ENCODE measurements at places on chromosomes 12 and 14.

GRCh38 chr12:9115731-9116559 lies at the start of gene A2M:
TSS of gene A2M (minus strand) at chr12:9115919. CDS start at chr12:9115849, 70 bp downstream.
- no peak for DNase-seq

DNA sequence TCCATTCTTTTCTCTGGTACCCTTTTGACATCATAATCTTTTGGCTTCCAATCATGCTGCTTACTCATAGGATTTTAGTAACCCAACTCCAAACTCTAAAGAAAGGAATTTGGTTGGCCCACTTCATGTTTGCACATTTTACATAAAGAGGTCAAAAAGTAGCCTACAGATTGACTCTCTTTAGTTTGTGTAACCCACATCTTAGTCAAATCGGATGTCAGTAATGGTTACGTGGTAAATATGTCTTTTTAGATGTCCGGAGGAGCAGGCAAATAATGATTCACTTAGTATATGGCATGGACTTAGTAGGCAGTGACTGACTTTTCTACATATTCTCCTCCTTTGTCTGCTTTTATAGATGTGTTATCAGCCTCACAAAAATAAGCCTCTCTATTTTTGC lies 711.6 kb upstream of the FOXG1 start:
- no peak for DNase-seq

DNA sequence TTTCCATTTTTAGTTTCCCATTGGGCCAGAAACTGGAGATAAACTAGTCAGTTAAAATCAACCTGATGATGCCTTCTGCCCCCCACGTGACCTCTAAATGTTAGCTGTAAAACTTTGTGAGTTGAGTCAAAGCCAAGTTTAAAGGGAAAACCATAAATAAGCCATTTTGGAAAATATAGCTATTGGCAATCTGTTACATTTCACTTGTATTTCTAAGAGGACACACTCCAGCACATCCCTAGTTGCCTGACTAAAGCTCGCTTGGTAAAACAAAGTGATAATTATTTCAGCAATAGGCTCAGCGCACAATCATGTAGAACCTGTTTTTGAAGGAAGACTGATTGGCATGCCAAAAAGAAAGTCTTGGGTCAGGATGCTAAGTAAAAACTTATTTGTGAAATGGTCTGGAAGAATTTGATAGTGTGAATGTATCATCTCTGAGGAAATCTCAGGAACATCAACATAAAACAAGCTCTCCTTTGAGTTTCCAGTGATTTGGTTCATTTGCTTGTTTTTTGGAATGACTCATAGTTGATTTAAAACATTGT lies 49.2 kb upstream of the AEBP2 start:
- no peak for DNase-seq

- no peak for DNase-seq
These were observed 55.5 kb upstream of the DYRK2 start for GRCh38 chr12:67593041-67593440.
